Muscle of back (tissue), 13 donors: ENCODE measurements at places on chromosomes 1 and 21. TPM values are rescaled to one million over a fixed set of nuclear protein-coding genes. Genes with fewer than 3 reads are reported as not detected.

Gene SPATA45
- polyA plus RNA-seq: not detected

DNA sequence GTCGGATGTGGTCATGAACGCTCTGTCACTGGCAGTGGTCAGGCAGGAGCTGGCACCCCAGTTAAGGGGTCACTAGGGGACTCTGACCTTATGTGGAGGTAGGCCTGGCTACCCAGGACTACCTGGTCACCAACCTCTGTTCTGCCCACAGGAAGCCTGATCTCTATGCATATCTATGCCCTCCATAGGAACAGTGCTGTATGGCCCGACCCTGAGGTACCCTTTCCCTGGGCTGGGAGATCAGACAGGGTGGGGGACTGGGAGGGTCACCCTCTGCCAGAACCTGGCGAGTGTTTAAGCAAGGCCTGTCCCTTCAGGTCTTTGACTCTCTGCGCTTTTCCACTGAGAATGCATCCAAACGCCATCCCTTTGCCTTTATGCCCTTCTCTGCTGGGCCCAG is 19.0 kb downstream of the CYP4B1 start:
- DNase-seq: no peak

Gene ARHGEF16
- 1.3 TPM for polyA plus RNA-seq

Gene GPR89A
- polyA plus RNA-seq: 9.7 TPM

DNA sequence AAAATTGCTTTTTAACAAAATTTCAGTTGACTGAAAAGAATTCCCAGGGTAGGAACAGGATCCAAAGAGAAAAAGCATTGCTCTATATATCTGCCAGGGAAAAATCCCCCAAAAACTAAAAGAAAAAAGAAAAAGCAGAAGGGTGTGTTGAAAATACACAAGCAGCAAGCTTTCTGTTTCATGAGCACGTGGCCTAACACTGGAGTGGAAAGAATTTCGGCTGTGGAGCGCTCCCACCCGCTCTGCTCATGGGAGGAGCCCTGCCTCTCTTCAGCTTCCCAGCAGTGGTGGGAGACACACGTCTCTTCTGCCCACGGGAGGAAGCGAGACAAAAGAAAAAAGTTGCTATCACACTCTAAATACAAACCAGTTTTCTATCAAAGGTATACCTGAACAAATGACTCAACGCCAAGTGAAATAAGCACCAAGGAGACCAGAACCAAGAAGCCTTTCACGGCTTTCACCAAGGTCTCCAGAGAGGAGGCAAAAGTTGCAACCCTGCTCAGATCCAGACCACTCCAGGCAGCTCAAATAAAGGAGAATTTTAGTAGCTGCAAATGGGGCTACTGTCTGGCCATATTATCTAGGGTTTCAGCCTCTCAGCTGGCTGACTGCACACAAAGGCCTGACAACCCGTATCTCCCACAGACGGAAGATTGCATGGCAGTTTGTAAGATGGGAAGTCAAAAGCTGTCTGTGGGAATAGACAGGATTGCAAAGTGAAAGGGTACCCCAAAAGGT is 29.5 kb upstream of the ZNF496 start:
- peak; percentile 70 for DNase-seq

- DNase-seq: peak; percentile 28
Observed at GRCh38 chr1:186255266-186255665, 119.8 kb downstream of the TPR start.

Gene TBX15
- 72.2 TPM for polyA plus RNA-seq

Gene CCDC30
- 1.6 TPM for polyA plus RNA-seq

Gene ASCL5
- 0.12 TPM for polyA plus RNA-seq

Gene LRRC38
- 35.0 TPM for polyA plus RNA-seq
